Coronary artery (tissue), 2 donors: ENCODE measurements at places on chromosomes 3 and 15.

GRCh38 chr3:71927505-71928066 is 142.6 kb upstream of the PROK2 start:
- DNase-seq = no peak

DNA sequence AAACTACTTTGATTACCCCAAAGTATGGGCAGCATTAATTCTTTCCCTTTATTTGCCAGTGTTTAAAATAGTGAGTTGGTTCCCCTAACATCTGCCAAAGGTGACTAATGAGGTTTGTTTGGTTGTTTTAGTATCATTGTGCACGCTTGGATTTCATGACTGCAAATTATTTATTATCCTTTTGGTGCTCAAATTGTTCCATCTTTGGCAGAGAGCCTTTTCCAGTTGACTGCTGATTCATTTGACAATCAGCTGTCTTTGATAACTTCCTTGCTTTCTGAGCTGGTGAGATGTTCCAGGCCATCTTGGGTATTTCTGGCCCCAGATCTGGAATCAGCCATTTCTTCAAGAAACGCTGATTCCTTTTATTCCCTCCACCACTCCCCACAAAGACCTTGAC is 8.9 kb downstream of the DLEC1 start:
- DNase-seq = no peak

DNA sequence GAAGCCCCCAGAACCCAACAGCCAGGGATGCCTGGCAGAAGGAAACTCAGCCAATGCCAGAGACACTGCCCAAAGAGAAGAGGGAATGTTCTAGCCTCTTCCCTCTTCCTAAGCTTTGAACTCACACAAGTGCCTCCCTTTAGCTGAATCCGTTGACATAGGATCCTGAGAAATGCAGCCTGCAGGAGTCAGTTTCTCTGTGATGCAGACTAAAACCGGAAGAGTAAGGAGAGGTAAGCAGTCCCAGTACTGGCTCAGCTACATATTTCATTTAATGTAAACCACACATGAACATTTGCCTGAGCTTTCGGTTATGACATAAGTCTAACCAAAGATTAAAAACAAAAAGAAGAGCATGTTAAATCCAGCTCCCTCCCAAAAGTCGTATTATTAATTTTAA is 768.7 kb downstream of the TBL1XR1 start:
- DNase-seq = no peak

GRCh38 chr3:197088370-197088769 is 58.8 kb upstream of the MELTF start:
- DNase-seq = no peak
